Stimulated activated CD8-positive, alpha-beta memory T cell treated with anti-CD3 and anti-CD28 coated beads, Interleukin-4, amount 100 ng/mL, for 24 hours (primary cell): ENCODE measurements at places on chromosomes 3 and 15.

GRCh38 chr15:49410641-49411040 lies 12.4 kb upstream of the FGF7 start:
- no peak for DNase-seq

DNA sequence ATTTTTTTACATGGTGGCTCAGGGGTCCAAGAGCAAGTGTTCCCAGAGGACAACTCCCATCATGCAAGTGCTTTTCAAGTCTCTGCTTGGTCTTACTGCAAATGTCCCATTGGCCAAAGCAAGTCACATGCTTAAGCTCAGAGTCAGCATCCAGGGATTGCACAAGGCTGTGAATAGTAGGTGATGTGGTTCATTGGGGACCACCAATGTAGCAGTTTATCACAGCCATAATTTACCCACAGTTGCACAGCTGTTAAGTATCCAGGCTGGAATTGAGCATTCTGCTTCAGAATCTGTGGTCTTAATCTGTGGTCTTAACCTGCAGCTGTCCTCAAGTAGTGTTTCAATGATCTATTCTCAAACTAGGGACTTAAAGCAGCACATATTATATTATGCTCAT lies 71.4 kb upstream of the PLCL2 start:
- no peak for DNase-seq

GRCh38 chr3:27239951-27240350 lies 129.2 kb downstream of the NEK10 start:
- no peak for DNase-seq

- DNase-seq, result no peak
Observed at GRCh38 chr3:188647237-188647636, 493.3 kb downstream of the LPP start.
